ENCODE measurements at places on chromosomes 2 and 18. TPM values are rescaled to one million over a fixed set of nuclear protein-coding genes. Genes with fewer than 3 reads are reported as not detected.

DNA sequence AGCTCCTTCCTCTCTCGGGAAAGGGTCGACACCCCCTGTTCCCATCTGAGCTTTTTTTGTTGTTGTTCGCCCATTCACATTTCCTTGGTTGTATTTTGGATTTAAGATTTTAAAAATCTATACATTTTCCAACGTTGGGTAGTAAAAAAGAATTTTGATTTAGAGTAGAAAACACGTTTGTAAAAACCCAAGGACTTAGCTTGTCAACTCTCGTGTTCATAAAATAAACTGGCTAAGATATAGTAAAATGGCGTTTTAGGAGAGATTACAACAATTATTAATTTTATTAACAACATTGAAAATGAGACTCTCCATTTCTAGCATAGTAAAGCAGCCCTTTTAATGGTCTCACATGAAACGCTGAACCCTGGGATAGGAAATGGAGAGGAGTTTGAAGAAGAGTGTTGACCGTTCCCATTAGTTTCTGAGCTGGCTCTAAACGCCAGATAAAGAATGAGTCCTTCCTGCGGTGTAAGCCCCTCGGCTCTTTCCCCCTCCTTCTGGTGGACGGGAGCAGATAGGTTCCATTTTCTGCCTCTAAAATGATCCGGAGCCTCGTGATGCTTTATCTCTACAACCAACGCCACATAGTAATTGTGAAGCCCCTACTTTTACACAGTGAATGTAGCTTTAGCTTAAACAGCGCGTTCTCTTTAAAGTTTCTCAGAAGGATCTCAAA lies 24.0 kb upstream of the ZNF516 start:
- DNase-seq: peak; percentile 84

The POTEC gene
- not detected for polyA plus RNA-seq

DNA sequence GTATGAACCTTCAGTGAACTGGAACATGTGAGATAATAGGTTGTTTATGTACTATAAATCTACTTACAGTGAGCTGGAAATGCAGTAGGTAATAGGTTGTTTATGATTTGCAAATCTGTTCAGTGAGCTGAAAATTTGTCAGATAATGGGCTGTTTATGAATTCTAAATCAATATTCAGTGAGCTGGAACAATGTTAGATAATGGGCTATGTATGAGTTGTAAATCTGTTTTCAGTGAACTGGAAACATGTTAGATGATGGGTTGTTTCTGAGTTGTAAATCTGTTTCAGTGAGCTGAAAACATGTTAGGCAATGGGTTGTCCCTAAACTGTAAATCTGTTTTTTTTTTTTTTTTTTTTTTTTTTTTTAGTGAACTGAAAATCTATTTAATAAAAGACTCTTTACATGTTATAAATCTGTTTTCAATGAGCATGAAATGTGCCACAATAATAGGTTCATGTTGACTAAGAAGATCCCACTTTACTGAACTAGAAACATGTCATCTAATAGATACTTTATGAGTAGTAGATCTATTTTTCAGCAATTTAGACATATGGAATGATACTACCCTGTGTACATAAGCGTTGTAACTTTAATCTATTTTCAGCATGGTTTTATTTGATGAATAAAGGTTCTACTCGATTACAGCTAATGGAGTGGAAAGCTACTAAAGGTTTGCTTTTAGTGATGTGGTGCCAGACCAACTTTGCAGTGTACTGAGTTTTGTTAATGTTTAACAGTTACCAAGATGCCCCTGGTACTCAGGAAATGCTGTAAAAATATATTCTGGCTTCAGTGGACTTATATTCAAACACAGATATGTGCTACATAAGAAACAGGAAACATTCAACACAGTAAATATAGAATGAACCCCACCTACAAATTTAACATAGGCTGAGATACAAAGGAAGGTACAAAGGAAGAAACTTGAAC lies 1471.8 kb downstream of the LRP1B start:
- no peak for DNase-seq

GRCh38 chr2:152894051-152894450 lies 175.6 kb downstream of the ARL6IP6 start:
- no peak for DNase-seq

GRCh38 chr2:126911111-126911796 lies 12.6 kb downstream of the TEX51 start:
- DNase-seq: no peak

- DNase-seq: no peak
These were observed 62.7 kb upstream of the TAF1B start for GRCh38 chr2:9780368-9781130.

DNA sequence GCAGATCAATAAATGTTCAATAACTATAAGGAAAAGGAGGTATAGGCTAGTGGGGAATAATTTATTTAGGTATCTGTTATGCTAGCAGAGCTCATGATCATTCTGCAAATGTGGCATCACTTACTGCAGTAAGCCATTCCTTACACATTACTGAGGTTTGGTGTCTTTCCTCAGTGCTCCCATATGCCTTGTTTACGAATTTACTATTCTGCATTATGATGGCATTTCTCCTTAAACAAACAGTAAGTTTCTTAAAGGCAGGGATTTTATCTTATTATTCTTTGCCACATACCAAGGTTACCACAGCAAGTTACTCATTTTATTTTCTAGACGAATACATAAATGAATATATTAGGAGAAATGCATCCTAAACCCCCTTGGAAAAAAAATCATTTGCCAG lies 88.4 kb downstream of the DSEL start:
- no peak for DNase-seq

- no peak for DNase-seq
These were observed 847 bp downstream of the SERPINE2 start for GRCh38 chr2:224038049-224038829.
